ENCODE measurements at places on chromosomes 6 and 20.

GRCh38 chr20:57813509-57814269 lies 103.9 kb upstream of the PMEPA1 start:
- no peak for DNase-seq

DNA sequence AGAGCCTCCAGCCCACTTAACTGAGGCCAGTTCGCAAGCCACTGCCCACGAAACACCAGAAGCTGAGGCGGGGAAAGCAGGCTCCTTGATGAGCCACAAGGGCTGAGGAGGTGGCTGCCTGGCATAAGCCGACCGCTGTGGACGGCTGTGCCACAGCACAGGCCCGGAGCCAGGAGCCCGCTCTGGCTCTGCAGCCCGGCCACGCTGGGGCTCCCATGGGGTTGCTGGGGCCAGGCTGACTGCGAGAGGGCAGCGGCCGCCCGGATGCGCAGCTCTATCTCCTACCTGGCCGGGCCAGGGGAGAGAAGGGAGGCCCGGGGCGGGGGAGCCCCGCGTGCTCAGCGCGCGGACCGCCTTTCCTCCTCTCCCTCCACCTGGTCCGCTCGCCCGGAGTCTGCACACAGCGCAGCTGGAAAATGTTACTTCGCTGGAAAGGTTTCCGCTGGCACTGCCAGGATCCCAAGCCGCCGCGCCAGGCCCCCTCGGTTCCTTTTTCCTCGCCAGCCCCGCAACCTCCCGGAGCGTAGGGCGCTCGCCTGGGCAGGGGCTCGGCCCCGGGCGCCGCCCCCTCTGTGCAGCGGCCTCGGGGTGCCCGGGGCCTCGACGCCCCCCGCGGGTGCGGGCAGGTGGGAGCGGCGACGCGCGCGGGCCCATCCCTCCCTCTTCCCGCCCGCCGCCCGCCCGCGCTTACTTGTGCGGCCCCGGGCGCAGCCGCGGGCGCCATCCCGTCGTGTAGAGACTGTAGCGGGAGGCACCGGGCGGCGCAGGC lies 657 bp downstream of the EMILIN3 start:
- no peak for DNase-seq

GRCh38 chr6:72464791-72465691 lies 156.8 kb upstream of the KCNQ5 start:
- no peak for DNase-seq

GRCh38 chr20:25197870-25198190 lies 2.3 kb downstream of the ENTPD6 start:
- DNase-seq, result no peak

- no peak for DNase-seq
Measured at GRCh38 chr6:138222901-138223546, 4.7 kb upstream of the PBOV1 start.

GRCh38 chr20:50980071-50980681 lies 21.6 kb downstream of the MOCS3 start:
- peak; percentile 43 for DNase-seq

GRCh38 chr6:78492351-78493017 lies 374.9 kb upstream of the IRAK1BP1 start:
- no peak for DNase-seq

GRCh38 chr6:167806061-167806700 lies 20.5 kb upstream of the AFDN start:
- DNase-seq, result no peak

GRCh38 chr20:42336576-42336975 lies 718.4 kb upstream of the CHD6 start:
- no peak for DNase-seq

- no peak for DNase-seq
Measured at GRCh38 chr6:129709196-129709768, 695 bp downstream of the ARHGAP18 start.

- DNase-seq, result no peak
Measured at GRCh38 chr6:89310929-89311328, 4.2 kb downstream of the GABRR2 start.

DNA sequence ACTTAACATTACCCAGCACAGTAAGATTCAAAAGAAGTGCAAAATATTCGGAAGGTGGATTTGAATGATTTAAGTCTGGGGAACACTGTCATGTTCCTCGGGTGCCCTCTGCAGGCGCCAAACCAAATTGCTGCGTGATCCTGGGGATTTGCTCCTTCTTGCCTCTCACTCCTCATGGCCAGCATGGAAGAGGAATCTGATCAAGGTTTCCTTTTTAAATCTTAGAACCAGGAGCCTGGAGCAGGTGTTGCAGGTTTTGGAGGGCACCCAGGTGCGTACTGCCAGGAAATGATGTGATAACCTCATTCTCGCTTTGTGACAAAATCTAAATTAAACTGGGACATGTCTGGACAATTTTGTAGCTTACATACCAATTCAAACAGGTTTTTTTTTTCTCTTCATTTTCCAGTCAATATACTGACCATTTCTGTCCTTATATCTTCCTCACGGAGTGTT lies 8.1 kb upstream of the PFDN4 start:
- DNase-seq, result peak; percentile 40

GRCh38 chr6:166008441-166009369 lies 158.9 kb downstream of the TBXT start:
- DNase-seq, result no peak

DNA sequence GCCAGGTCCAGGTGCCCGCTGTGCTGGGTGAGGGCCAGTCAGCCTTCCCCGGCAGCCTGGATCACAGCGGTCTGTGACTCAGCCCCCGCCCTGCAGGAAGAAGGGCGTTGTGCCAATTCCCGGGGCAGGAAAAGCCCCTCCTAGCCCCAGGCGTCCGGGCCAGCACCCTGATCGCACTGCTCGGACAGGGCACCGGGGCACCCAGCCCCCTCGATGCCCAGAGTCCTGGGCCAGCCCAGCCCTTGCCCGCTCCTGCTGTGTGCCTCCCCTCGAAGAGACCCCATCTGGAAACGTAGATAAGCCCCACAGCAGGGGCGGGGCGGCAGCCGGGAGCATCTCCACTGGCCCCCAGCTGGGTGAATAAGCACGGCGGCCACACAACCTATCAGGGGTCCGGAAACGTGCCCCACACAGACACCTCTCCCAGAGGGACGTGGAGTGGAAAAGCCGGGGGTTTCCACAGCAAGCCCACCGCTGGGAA lies 9.9 kb downstream of the LAMA5 start:
- DNase-seq, result no peak

DNA sequence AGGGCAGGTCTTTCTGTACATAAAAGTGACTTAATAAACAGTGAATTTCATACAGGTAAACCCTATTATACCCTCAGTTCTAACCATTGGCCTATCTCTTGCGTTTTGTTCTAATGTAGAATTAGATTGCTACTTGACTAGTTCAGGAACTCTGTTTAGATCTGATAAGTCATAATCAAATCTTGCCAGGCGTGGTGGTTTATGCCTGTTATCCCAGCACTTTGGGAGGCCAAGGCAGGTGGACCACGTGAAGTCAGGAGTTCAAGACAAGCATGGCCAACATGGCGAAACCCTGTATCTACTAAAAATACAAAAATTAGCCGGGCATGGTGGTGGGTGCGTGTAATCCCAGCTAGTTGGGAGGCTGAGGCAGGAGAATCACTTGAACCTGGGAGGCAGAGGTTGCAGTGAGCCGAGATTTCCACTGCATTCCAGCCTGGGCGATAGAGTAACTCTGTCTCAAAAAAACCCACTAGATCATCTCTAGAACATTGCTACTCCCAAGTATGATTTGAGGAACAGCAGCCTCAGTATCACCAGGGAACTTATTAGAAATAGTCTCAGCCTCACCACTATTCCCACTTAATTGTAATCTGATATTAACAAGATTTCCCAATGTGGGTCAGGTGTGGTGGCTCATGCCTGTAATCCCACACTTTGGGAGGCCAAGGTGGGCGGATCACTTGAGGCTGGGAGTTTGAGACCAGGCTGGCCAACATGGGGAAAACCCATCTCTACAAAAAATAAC lies 12.2 kb downstream of the GTPBP2 start:
- no peak for DNase-seq

GRCh38 chr6:148980234-148980633 lies 233.4 kb downstream of the UST start:
- no peak for DNase-seq

- no peak for DNase-seq
Measured at GRCh38 chr6:36850021-36850420, 10.8 kb upstream of the CPNE5 start.

DNA sequence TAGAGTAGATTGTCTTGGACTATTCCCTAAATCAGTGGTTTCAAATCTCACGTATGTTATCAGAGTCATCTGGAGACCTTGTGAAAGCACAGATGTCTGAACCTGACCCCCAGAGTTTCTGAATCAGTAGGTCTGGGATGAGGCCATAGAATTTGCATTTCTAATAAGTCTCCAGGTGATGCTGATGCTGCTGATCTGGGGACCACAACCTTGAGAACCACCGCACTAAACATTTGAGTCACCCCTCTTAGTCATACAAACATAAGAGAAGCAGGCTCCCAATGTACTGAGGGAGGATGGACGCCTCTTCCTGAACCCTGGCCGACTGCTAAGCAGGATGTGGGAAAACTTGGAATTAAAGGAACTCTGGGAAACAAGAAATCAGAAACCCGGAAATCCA lies 187.8 kb upstream of the PRDM1 start:
- DNase-seq, result no peak

DNA sequence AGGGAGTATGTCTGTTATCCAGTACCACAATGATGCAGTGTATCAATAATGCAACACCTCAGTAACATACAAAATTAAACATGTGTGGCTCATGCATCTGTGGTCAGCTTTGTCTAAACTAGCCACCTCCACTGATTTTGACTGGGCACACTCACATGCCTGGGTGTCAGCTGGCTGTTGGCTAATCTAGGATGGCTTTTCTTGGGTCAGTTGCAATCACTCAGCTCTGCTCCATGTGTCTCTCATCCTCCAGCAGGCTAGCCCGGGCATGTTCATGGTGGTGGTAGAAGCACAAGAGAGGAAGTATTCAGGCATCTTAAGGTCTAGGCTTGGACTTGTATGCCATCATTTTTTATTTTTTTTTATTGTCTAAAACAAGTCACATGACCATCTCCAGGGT lies 59.3 kb upstream of the JAG1 start:
- no peak for DNase-seq

GRCh38 chr20:58822748-58823730 lies 27.7 kb downstream of the GNAS-AS1 start:
- DNase-seq, result no peak

GRCh38 chr20:46681032-46681854 lies 8.0 kb downstream of the TP53RK start:
- peak; percentile 61 for DNase-seq

GRCh38 chr6:25035512-25036435 lies 100.0 kb upstream of the RIPOR2 start:
- DNase-seq, result no peak

DNA sequence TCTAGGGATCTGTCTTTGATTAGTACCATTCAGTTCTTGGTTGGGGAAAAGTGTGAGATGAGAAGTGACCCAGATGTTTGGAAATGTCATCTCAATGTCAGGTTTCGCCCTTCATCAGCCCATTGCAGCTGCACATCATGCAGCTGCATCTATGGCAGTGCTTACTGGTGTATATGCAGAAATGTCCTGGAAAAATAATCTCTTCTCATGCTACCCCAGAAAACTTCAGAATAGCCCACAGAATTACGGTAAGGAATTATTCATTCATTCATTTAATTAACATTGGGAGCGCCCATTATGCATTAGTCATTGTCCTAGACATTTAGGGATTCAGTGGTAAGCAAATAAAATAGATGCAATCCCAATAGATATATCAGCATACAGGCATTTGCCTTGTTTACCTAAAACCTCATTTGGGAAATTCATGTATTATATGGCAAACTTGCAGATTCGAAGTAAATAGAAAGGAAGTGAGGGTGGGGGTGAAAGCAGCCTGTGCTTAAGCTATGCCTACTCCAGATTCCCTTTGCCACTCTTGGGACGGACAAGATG lies 89.2 kb downstream of the PDE7B start:
- no peak for DNase-seq

GRCh38 chr6:52728394-52728793 lies 34.9 kb downstream of the GSTA2 start:
- no peak for DNase-seq

- no peak for DNase-seq
Measured at GRCh38 chr20:58647796-58648501, 3.1 kb upstream of the STX16 start.

- DNase-seq, result peak; percentile 30
Measured at GRCh38 chr6:47655719-47656595, 42.4 kb upstream of the ADGRF4 start.

DNA sequence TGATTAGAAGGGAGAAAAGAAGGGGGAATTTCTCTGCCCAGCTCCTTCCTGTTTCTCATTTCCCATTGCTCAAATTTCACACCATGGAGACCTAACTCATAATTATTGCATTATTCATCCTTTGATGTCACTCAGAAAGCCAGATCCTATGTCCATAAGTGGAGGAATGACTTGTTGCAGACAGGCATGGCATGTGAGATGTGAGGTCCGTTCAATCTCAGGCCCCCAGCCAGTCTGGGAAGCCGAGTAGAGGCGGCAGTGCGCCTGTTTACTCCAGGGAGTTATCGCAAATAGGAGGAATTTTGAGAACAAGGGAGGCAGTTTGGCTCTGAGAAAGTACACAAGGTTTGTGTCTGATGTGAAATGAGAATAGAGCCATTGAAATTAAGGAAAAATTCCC lies 26.9 kb upstream of the MOCS1 start:
- no peak for DNase-seq

DNA sequence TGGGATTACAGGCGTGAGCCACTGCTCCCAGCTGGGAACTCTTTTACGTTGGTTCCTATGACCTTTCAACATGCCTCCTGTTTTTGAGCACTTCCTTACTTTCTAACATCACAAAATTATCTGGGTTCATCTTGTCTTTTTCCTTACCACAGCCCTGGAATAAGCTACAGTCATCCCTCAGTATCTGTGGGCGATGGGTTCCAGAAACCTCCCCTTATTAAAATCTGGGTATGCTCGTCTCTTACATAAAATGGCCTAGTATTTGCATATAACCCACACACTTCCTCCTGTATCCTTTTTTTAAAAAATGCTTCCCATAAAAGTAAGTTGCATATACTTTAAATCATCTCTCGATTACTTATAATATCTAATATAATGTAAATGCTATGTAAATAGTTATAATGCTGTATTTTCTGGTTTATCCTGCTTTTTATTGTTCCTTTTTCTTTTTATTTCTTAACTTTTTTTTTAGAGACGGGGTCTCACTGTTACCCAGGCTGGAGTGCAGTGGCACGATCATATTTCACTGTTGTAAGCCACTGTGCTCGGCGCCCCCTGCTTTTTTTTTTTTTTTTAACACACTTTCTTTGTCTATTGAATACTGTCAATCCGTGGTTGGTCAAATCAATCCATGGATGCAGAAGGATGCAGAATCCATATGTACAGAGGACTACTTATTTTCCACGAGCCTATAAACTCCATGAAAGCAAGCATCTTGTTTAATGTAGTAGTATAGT lies 9.2 kb downstream of the RPF2 start:
- DNase-seq, result no peak

GRCh38 chr20:39941245-39941644 lies 747.8 kb downstream of the MAFB start:
- DNase-seq, result no peak

- no peak for DNase-seq
Measured at GRCh38 chr20:14093652-14094051, 98.3 kb downstream of the MACROD2 start.

Measured in stimulated activated CD4-positive, alpha-beta T cell treated with anti-CD3 and anti-CD28 coated beads, Interleukin-15, amount 100 ng/mL, for 48 hours (primary cell).